ENCODE measurements at places on chromosomes 2 and 18. TPM values are rescaled to one million over a fixed set of nuclear protein-coding genes. Genes with fewer than 3 reads are reported as not detected.

GRCh38 chr2:95389245-95390119 is 13.0 kb upstream of the FAHD2A start:
- H3K4me1 ChIP-seq = no peaks in the 10 kb centered on the region
- no peak overlapping the region for H3K4me3 ChIP-seq
- no peak for DNase-seq

Gene CD8B
- total RNA-seq = 0.93 TPM

DNA sequence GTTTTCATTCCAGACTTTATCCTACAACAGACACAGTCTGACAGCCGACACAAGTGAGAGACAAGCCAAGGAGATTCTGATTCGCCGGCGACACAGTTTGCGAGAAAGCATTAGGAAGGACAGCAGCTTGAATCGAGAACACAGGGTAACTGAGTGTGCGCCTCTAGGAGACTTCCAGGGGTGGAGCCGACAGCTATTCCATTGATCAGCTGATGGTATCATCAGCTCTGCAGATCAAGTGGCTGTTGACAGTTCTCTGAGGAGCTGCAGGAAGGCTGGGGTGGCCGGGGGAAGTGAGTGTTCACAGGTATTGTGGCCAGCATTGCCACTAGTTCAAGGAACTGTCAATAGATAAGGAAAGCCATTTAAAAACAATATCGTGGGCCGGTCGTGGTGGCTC is 57.3 kb upstream of the TMEM182 start:
- no peaks in the 10 kb centered on the region for H3K36me3 ChIP-seq
- no peak for DNase-seq
- no peak overlapping the region for H3K4me3 ChIP-seq
- H3K27me3 ChIP-seq = no peaks in the 10 kb centered on the region
- H3K27ac ChIP-seq = no peak overlapping the region
- H3K4me1 ChIP-seq = no peaks in the 10 kb centered on the region

Gene ACSL3
- total RNA-seq = 95.8 TPM

Gene C2orf80
- total RNA-seq = not detected

Gene GPR155
- total RNA-seq = 6.2 TPM

DNA sequence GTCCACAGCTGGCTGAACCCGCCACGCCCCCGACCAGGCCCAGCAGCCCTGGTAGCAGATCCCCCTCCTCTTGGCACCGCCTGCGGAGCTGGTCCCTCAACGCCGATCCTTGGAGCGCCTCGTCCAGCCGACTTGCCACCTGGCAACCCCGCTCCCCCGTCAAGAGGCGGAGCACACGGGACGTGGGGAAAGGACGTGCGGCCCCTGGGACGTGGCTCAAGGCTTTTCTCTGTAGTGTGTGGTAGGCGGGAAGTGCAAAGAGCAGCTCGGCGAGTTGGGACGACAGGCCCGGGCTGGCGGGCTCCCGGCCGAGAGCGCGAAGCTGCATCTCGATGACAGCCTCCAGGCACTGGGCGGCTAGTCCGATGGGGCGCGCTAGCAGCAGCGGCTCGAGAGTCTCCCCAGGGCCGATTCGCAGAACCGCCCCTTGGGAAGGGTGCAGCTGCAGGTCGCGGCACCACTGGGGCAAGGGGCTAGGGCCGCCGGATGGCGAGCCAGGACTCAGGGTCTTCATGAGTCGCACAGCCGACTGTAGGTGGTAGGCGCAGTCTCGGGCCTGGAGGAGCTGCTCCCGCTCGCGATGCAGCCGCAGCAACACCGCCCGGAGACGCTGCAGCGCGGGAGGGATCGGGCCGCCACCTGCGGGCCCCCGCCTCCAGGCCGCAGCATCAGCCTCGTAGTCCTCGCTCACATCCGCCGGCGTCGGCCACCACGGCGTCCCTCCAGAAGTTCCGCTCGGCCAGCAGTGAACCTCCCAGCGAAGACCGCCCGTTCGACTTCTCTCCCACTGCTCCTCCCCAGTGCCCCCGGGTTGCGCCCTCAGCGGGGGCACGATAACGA is 617 bp downstream of the CCDC142 start:
- H3K27ac ChIP-seq = peak overlapping the region; percentile 98
- DNase-seq = no peak
- H3K4me1 ChIP-seq = peaks cover 21% of the 10 kb centered on the region
- H3K4me3 ChIP-seq = peak overlapping the region; percentile 100

- peaks cover 3% of the 10 kb centered on the region for H3K27me3 ChIP-seq
- H3K4me1 ChIP-seq = no peaks in the 10 kb centered on the region
- H3K36me3 ChIP-seq = no peaks in the 10 kb centered on the region
- DNase-seq = no peak
Measured at GRCh38 chr18:69250305-69251151, 150.2 kb upstream of the DOK6 start.

Gene REEP1
- 6.4 TPM for total RNA-seq

- H3K4me3 ChIP-seq = peak overlapping the region; percentile 79
- peaks cover 5% of the 10 kb centered on the region for H3K4me1 ChIP-seq
- no peaks in the 10 kb centered on the region for H3K36me3 ChIP-seq
- H3K27me3 ChIP-seq = peaks cover 64% of the 10 kb centered on the region
Measured at GRCh38 chr2:95346738-95347671, 49.9 kb downstream of the KCNIP3 start.

All from type B pancreatic cell (in vitro differentiated cells).